ENCODE measurements at places on chromosomes 6 and 20.

GRCh38 chr20:834151-834746 lies 734 bp downstream of the FAM110A start:
- DNase-seq: no peak

DNA sequence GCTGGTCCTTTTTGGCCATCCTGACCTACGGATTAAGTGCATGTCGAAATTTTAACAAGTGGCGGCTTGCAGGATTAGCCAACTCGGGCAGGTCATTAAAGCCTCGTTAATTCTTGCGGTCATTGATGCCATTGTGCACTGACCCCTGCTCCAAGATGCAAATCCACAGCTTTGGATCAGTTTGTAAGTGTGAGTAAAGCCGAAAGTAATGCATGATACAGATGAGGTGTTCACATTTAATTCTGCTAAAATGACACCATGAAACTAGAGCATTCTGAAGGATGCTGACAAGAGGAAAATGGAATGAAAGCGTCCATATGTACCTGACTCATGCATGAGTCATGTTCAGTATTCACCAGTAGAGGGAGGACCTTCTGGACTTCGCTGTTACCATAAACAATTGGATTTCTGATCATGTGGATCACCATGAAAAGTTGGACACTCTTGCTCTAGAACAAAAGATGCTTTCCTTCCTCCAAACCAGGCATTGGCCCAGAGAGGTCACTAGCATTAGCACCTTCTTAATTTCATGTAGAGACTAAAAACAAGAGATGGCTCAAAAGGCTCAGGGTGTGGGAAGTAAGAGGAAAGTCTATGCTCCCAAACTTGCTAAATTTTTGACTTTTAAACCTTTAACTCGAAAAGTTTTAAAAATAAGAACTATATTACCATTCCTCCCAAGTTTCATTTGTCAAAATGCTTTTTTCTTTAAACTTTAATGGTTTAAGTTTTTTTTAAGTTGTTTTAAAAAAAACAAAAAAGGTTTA lies 48.0 kb downstream of the MUC22 start:
- DNase-seq: no peak

DNA sequence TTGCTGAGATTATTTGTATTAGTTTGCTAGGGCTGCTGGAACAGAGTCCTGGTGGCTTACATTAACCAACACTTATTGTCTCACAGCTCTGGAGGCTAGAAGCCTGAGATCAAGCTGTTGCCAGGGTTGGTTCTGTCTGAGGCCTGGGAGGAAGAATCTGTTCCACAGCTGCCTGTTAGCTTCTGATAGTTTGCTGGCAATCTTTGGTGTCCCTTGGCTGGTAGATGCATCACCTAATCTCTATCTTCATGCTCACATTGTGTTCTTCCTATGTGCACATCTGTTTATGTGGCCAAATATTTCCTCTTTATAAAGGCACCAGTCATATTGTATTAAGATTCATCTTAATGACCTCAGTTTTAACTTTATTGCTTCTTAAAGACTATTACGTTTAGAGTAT lies 19.5 kb downstream of the SF3B5 start:
- no peak for DNase-seq

GRCh38 chr6:162864911-162865310 lies 137.1 kb downstream of the PACRG start:
- DNase-seq: no peak

DNA sequence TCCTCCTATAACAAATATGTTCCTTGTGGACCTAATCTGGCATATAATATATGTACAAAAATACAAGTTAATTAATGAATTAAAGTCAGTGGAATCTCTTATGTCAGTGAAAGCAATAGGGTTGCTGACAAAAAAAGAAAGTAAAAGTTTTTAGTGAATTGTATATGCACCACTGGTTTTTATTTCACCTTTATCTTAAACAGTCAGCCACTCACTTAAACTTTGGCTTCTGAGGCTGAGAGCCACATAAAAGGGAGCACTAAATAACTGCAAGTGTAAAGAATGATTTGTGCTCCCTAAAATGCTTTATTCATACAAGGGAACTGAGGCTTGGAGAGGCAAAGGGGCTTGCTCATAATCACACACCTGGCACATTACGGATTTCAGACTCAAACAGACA lies 9.9 kb upstream of the F13A1 start:
- no peak for DNase-seq

DNA sequence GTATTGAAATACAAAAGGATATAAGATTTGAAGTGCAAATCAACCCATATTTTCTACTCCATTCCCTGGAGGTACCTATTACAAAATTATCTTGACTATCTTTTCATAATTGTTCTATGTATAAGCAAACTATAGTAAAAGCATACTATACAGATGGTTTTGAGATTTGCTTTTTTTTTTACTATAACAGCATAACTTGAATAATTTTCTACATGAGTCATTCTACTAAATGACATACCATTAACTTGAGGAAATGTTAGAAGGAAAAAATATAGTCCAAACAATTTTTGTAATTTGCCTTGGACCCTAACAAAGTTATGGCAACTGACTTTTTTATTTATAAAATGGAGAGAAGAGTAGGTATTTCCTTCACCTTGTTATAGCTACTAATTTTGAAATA lies 472.7 kb downstream of the PKHD1 start:
- no peak for DNase-seq

GRCh38 chr6:63609231-63609630 lies 26.4 kb upstream of the PHF3 start:
- DNase-seq: no peak

DNA sequence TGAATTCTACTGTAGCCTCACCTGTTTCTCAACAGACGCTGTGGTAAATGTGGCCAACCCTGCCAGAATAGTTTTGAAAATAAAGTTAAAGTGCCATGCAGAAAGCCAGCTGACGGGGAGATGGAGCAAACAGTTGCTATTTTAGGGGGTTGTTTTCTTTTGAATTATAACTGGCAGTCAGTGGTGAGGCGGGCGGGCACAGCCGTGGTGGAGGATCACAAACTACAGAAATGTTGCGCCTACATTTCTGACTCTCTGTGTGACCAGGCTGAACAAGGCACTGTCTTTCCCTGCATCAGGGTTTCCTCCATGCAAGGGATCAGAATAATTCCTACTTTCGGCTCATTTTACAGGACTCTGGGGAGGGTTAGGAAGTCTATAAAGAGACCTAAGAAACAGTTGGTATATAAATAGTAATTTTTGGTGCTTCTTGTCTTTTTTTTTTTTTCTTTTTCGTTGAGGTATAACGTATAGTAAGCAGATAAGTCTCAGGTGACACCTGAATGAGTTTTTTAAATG lies 17.2 kb downstream of the CHMP4B start:
- DNase-seq: no peak

DNA sequence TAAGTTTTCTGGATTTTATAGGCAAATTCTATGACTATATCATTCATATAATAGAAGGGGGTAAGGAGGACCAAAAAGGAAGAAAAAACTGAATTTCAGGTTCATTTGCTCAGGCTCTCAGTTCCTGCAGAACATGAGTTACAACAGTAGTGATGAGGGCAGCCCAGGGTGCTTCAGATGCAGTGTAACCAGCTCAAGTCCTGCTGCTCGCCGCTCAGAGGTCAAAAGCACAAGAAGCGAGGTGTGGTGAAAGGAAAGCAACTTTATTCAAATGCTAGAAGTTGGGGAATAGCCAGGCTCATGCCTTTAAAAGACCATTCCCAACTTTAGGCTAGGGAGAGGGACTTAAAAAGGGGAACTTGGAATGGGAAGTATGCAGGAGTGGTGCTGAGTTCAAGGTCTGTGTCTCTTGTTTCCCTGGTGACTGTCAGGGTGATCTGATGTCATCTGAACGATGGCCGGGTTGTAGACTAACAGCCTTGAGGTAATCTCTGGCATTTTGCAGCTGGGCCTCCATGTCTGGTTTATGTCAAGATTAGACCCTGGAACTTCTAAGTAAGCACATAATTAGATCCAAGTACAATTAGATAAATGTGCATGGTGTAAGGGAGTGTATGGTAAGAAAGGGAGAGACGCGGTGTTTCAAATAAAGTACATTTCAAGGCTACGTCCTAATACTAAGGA lies 14.5 kb upstream of the SEC63 start:
- no peak for DNase-seq

DNA sequence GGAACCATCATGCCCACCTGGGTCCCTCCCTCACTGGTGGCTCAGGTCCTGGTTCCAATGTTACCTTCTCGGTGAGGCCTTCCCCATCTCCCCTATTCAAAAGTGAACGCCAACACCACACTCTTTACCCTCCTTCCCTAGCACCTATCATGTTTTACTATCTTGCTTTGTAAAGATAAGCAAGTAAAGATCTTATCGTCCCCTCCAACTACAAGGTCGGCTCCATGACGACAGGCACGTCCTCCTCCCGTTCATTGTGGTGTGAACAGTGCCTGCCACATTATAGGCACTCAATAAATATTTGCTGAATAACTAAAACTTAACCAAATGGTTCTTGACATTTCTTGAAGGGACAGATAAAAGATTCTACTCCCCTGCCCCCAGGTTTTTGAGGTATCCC lies 147.1 kb downstream of the PREX1 start:
- DNase-seq: no peak

DNA sequence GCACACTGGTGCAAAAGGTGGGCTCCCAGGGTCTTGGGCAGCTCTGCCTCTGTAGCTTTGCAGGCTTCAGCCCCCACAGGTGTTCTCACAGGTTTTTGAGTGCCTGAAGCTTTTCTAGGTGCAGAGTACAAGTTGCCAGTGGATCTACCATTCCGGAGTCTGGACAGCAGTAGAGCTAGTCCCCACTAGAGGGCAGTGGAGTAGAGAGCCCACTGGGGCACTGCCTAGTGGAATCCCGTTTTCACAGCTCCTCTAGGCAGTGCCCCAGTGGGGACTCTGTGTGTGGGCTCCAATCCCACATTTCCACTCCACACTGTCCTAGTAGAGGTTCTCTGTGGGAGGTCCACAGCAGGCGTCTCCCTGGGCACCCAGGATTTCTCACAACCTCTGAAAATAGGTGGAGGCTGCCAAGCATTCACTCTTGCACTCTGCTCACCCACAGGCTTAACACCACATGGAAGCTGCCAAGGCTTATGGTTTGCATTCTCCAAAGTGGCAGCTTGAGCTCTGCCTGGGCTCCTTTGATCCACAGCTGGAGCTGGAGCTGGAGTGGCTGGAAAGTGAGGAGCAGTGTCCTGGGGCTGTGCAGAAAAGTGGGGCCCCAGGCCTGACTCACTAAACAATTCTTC lies 86.3 kb upstream of the PROKR2 start:
- DNase-seq: no peak

- DNase-seq: no peak
Measured at GRCh38 chr6:43798688-43799444, 28.9 kb downstream of the VEGFA start.

- DNase-seq: no peak
Measured at GRCh38 chr6:42163981-42164380, 9.2 kb upstream of the GUCA1A start.

DNA sequence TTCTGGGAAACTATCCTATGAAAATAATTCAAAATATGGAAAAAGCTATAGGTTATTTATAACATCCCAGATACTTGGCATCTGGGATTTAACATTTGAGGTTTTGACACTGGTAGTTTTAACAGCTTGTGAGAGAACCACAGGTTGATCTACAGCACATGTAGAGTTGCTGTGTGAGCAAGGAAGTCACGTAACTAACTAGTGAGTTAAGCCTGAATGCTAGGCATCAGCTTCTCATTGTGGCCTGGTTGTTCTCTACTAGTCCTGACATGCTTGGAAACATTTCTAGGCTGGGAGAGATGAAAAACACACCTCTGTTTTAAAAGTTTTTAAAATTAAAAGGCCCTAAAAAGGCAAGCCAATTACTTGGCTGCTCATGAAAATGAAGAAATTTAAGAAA lies 28.2 kb downstream of the ESF1 start:
- no peak for DNase-seq

DNA sequence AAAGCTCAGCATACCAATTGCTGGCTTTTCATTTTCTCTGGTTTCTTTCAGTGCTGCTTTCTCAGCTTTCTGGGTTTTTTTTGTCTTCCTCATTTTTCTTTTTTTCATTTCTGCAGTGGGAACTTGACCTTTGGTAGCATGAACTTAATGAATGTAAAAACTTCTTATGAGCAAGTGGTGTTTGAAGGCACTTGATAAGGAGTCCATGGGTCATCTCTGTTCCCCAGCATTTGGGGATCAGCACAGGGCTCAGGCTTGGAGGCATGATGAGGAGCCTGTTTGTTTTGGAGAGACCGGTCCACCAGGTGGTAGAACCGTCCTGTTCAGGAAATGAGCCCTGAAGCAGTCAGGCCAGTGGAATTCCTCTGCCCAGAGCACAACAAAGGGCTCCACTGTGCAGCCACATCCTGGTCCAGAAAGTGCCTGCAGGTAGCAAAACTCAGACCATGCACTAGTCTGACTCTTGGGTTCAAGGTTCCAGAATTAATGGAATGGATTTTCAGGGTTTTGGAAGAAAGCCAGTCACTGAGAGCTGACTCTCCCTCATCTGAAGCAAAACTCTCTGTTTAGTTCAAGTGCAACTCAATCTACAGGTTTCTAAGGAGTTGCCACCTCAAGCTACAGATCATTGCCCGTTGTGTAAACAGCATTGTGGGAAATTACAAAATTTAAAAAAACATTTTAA lies 52.3 kb upstream of the ADGRF1 start:
- no peak for DNase-seq

DNA sequence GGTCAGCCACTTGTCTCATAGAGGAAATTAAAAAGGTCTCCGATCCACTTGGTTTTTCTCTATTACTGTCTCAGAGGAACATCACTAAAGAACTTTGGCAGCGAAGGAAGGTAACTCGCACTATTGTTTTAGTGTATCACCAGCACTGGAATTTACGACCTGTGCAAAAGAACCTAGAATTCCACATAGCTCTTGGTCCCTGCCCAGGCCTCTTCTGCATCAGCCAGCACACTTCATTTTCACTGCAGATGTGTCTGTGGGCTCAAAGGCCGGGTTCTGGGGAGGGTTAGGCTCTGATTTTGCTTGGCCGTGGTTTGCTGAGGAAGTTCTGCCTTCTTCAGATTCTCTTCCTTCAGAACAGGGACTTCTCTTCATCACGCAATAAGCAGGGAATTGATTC lies 102.8 kb upstream of the TMEM181 start:
- DNase-seq: no peak

GRCh38 chr6:6893701-6894100 lies 214.1 kb upstream of the RREB1 start:
- no peak for DNase-seq

Measured in NCI-H1436 treated with DMSO at 0.1 percent for 48 hours (cell line).